WTC11 (cell line): ENCODE measurements at places on chromosomes 6 and 20. TPM values are rescaled to one million over a fixed set of nuclear protein-coding genes. Genes with fewer than 3 reads are reported as not detected.

DNA sequence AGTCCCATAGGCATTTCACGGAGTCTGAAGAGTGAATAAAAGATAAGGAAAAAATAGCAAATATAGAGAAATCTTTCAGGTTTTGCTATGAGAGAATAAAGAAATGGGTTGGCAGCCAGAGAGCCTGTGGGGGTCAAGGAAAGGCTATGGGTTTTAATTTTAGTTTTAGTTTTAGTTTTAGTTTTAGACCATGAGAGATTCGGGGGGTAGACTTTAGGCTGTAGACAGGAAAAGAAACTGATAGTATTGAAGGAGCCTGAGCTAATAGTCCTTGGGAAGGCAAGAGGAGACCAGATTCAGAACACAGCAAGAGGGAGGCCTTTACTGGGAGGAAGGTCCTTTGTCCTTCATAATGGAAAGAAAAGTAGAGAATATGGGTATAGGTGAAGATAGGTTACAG lies 19.3 kb downstream of the DOP1A start:
- DNase-seq = no peak

The CNKSR3 gene
- total RNA-seq = 3.9 to 5.7 TPM (median 4.0 TPM) in 3 replicates

DNA sequence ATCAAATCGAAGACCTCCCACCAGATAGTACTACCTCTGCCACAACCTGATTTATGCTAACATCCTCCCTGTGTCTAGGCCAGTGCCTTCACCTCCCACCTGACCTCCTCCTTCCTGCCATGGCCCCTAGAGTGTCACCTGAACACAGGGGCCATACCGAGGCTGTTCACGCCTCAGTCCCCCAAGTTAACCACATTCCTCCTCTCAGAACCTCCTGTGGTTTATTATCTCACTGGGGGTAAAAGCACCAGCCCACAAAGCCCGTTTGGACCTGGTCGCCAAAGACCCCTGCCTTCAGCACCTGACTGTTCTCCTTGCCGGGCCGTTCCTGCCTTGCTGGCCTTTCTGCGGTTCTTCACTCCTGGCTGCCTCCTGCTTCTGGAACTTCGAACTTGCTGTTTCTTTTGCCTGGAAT lies 13.7 kb downstream of the MAS1 start:
- DNase-seq = no peak

DNA sequence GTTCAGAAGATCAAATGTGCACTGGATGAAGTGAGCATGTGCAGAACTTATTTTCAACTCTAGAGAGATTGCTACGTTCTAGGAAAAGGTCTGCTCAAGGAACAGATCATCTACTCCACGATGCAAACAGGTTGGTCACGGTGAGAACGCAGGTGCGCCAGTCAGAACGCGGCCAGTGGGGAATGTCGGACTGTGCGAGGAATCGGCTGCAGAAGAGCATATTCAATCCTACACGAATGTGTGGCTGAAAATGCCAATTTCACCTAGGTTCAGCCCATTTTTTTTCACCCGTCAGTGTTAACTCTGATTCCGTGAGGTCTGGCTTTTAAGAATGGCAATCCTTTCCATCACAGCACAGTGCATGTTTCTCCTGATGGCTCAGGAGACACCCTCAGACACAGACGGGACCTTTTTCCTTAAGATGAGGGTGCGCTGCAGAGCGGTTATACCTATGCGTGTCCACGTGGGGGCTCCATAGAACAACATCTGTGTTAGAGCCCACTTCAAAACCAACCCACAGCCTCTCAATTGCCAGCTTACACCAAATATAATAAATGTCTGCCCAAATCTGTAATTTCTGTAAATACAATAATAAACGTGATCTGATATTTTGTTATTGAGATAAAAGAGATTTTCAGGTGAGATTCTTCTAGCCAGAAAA lies 250.4 kb downstream of the FOXA2 start:
- DNase-seq = peak; percentile 75

DNA sequence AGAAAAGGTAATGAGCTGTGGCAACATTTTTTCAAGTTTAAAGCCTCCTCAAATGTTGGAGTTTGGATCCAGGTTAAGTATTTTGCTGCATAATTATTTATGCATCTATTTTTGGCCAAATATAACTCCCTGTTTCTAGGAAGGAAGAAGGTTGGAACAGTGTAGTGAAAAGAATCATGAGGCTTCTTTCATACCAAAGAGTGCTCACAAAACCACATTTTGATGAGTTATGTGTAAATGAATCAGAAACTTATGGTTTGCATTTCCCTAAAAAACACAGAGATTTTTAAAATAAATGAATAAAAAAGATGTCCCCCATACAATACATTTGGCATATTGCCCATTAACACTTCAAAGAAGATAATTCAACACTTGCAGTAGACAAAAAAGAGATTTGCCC lies 246.9 kb upstream of the PRDM1 start:
- DNase-seq = no peak

DNA sequence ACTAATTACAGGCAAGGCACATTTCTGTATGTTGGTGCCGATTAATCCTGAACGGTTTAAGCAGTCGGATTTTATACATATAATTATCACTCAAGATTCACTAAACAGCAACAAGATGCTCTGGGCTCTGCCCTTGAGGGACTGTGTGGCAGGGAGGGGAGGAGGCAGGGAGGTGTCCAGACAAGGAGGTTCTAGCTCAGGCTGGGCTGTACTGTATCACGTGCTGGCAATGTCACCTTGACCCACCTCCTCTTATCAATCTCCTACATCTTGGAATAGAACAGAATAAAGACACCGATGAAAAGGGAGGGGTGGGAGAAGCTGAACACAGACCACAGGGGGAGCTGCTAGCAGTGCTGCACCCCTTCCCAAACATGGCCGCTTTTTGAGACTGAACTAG lies 65.7 kb downstream of the LRFN2 start:
- DNase-seq = no peak

The PSORS1C2 gene
- 0.55 to 0.85 TPM (median 0.78 TPM) in 3 replicates for total RNA-seq

- DNase-seq = no peak
Measured at GRCh38 chr6:19864285-19864684, 27.1 kb downstream of the ID4 start.

GRCh38 chr20:25256226-25256859 lies 8.5 kb downstream of the PYGB start:
- DNase-seq = no peak

DNA sequence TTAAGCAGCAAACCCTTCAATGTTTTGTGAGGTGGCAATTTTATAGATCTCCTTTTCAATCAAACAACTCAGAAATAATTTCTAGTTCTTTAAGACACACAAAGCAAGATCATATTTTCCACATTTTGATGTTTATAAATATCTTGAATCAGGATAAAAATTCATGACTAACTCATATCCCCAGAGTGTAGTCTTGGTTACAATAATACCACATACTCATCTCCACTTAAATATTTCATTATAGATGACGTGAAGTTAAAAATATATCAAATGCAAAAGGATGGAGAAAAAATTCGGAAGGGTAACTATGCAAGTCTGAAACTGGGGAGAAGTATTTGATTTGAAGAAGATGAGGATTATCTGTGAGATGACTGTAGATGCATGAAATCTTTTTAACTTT lies 59.8 kb upstream of the HIVEP1 start:
- no peak for DNase-seq

The BANF2 gene
- total RNA-seq = not detected in 3 replicates

- no peak for DNase-seq
Measured at GRCh38 chr6:145372671-145373151, 362.6 kb downstream of the EPM2A start.

DNA sequence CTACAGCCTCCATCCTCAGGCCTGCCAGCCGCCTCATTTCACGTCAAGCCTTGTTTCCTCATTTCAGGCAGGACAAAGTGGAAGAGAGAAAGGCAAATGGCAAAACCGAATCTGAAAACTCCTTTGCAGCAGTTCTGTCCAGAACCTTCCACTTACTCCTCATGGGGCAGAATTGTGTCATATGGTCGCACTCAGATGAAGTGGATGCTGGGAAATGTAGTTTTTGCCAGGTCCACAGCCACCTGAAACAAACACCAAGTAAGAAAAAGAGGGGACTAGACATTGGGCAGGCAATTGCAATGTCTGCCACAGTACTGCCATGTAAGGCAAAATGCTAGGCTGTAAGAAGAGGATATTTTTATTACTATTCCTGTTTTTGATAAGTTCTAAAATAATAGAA lies 44.9 kb downstream of the ISM1 start:
- no peak for DNase-seq

DNA sequence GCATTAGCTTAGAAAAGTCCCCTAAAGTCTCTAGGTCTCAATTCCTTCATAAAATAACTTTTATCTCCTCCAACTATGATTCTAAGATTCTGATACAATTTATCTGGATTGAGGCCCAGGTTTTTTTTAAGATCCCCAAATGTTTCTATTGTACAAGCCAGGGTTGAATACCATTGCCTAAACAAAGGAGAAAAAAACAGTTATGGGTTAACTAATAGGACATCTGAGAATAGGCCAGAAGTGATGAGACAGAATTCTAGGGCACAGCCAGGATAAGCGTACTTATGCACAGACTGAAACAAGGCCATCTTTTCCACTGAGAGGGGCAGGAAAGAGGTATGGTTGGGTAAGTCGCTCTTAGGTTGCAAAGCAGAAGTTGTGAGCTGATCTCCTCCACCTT lies 26.4 kb downstream of the EPB41L2 start:
- DNase-seq = no peak

DNA sequence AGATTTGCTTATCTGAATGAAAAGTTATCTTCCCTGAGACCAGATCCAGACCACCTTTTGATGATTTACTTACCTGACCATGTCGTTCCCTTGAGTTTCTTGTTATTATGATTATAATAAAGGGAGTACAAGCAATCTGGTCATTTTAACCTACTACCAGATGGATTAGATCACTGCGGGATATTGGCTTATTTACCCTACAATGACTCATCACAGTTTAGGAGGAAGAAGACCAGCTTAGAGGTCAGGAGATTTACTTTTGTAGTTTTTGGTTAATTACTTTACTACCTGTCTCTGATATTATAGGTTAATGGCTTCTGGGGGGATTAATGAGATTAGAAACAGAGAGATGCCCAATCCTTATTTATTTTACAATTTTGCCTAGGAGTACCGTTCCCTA lies 10.7 kb downstream of the PKIB start:
- no peak for DNase-seq

DNA sequence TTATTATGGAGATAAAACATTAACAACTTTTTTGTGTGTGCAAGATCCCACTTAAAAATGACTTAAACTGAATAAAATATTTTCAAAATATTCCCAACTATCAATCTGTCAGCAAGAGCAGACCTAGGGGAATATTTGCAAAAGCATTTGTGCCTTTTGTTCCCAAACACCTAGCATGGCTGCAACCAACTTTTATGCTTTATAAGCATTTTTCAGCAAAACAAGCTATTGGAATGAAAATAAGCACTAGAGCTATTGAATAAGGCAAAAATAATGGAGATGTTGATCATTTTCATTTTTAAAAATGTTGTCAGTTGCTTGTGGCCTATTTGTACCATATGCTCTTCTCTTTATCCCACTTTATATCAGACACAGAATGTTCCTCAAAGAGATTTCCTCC lies 28.2 kb upstream of the CEP162 start:
- no peak for DNase-seq

DNA sequence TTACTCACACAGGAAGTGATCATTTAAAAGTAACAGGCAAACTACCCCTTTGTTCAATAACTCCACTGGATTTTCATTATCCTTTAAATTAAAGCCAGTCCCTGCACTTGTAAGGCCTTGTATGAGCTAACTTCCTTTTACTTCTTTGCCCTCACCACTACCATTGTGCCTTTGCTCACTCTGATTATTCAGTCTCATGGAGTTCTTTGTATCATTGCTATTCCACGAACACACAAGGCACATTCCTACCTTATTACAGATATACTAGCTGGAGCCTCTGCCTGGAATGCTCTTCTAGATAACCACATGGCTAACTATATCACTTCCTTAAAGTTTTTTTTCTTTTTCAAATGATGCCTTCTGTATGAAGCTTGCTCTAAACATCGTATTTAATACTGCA lies 748.6 kb upstream of the HS3ST5 start:
- DNase-seq = no peak

DNA sequence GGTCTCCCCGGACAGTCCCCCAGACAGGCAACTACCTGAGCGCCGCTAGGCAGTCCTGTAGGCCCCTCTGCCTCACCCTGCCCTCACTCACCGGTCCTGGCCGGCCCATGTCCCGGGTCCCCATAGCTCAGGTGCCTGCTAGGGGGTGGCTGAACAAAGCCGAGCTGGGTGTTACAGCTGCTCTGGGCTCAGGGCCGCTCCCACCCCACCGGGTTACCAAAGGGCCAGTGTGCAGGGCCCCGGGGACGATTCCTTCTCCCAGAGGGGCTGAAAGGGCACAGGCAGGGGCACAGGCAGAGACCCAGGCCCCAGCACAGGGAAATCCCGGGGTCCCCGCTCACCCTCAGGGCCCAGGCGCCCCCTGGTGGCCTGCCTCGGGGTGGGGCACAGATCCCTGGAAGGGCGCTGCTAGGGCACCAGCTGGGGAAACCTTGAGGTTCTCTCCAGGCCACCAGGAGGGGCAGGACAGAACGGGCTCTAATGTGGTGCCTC lies 118.4 kb downstream of the GRM4 start:
- peak; percentile 85 for DNase-seq

GRCh38 chr6:157322792-157323254 lies 496 bp downstream of the TMEM242 start:
- DNase-seq = no peak

DNA sequence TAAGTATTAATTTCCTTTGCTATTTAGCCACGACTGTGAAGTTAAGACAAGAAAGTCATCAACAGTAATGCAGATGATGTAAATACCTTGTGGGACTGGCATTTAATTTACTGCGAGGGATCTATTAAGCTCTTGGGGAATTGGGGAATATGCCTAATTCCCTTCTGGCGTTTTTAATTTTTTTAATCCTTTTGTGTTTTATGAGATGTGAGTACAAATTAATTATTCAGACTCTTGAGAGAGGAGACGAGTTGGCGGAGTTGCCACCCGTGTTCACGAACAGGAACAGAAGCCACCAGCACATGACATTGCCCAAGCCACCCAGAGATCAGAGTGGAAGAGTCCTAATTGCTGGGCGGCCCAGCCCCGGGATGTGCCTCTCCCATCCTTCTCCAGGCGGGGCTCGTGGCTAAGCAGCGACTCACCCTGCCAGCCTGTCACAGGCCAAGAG lies 533 bp upstream of the CRYBG1 start:
- DNase-seq = no peak

The MAP7 gene
- total RNA-seq = 56.6 to 60.5 TPM (median 59.1 TPM) in 3 replicates

The CPXM1 gene
- total RNA-seq = 51.2 to 57.1 TPM (median 54.6 TPM) in 3 replicates

- DNase-seq = no peak
Measured at GRCh38 chr6:106912091-106912490, 62.4 kb downstream of the CD24 start.
